Activated T-cell treated with anti-CD3 and anti-CD28 coated beads, Interleukin-2, amount 50 U/mL, for 72 hours (primary cell): ENCODE measurements at places on chromosomes 12 and 14. TPM values are rescaled to one million over a fixed set of nuclear protein-coding genes. Genes with fewer than 3 reads are reported as not detected.

The RNFT2 gene
- total RNA-seq, result 11.5 TPM

DNA sequence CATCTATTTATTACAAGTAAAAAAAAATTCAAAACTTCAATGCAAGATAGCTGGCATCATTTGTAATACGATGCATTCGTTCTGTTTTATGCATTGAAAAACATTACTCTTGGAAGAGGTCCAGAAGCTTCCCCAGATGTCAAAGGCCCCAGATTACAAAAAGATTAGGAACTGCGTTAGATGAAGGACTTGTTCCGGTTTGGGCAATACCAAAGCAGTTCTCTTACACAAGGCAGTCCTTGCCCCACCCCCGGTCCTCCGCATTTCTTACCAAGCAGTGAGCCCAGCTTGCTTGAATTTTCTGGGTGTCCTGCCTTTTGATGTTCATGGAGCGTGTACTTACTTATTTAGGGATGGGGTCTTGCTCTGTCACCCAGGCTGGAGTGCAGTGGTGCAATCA, 4.8 kb upstream of the HVCN1 start:
- no peak for DNase-seq

The CPSF2 gene
- 81.7 TPM for total RNA-seq

- DNase-seq, result no peak
These were observed 16.7 kb downstream of the SLCO1C1 start for GRCh38 chr12:20711846-20712245.

The OTOGL gene
- total RNA-seq, result not detected

- no peak for DNase-seq
These were observed 27.9 kb downstream of the BCL2L14 start for GRCh38 chr12:12098691-12099015.

The IQSEC3 gene
- total RNA-seq, result 0.10 TPM

DNA sequence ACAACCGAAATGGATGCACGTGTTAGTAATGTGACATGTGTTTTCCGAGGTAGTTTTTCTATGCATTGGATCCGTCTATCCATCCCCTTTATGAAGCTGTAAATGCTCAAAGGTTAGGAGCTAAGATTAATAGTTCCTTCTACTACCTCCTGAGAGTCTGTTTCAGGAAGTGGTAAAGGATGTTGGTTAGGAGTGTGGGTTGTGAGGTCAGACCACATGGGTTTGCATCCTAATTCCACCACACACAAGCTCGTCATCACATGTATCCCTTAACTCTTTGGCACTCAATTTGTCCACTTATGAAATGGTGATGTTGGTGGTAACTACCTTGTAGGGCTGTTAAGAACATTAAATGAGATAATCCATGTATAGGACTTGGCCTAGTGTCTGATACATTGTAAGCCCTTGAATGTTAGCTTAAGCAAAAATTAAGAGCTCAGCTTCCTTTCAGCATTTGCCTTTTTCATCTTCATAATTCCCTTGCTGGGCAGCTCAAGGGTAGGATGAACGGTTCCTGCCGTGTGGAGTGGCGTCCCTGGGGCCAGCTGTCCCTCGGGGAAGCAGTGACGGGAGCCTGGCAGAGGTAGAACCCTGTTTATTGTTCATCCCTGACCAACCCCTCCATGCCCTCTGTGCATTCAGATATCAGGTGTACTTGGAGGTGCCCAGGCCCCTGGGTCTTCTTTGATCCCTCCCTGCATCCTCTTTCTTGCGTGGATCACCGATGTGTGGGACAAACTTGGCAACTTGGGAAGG, 52.3 kb downstream of the TSPAN9 start:
- peak; percentile 31 for DNase-seq

The ANKRD33 gene
- total RNA-seq, result not detected

DNA sequence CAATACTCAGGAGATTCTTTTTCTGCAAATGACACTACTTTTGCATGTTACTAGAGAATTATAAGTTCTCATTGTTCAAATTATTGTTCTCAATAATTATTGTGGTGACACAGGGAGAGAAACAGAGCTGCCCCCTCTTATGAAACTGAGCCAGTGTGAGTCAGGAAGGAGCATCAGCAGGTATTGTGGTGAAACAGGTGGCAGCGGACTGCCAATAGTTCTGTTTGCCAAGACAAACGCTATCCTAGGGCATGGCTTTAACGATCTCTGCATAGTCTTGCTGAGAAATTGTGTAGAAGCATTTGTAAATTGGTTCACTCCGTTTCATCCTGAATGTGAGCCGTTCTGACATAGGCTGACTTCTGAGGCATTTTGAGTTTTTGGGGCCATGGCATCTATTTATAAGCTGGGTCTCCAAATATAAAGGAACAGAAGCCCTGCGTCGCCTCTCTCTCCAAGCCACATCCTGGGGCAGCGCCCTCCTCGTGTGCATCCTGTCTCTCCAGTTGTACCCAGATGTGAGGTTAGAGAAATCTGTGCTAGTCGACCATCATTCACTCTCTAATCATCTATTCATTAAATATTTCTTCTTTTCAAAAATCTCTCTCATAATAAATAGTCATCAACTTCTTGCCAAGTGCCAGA, 15.8 kb upstream of the PPP4R4 start:
- no peak for DNase-seq

The LRRC43 gene
- total RNA-seq, result 1.2 TPM

GRCh38 chr14:80607430-80608190, 333.9 kb downstream of the CEP128 start:
- no peak for DNase-seq

The MED13L gene
- total RNA-seq, result 72.8 TPM

The KLRF1 gene
- 0.72 TPM for total RNA-seq

GRCh38 chr12:25771041-25771440, 187.4 kb upstream of the RASSF8 start:
- DNase-seq, result no peak

GRCh38 chr12:52873513-52873831, 24.7 kb upstream of the KRT78 start:
- no peak for DNase-seq

DNA sequence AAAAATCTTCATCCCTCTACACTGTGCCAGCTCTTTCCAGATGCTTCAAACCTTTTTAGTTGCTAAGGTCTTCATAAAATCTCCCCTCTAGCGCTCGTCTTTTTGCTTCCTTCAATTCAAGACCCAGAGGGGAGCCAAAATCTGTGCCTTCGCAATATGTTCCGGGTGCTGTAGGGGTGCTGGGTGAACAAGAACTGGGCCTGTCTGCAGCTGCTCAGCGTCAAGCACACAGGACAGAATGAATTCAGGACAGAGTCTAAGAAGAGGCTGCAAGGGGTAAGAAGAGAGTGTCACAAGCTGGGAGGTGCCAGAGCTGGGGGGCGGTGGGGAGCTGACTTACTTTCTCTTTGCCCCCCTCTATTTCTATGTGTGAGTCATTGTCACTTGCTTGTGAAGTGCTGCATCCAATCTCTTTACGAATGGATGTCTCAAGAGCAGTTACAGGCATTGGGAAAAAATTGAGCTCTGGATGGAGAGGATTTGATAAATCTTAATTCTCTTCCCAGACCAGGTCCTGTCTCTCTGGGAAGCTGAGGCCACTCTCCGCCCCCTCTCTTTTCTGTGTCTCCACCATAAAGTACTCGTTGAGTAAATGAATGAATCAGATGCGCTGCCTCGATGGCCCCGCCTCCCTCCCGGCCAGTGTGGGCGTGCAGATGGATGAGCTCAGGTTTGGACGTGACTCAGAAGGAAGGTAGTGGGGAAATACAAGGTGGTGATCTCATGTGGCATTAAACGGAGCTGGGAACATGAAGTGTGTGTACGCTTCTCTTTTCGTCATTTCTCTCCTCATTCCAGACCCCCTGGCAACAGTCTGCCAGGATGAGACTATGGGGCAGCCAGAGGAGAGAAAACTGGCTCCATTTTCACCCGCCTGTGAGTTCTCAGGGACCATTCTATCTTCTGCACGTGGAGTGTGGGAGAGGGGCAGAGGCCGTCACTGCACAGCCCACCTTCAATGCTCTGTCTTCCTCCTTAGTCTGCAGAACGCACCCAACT, 91.3 kb downstream of the TSPAN9 start:
- peak; percentile 76 for DNase-seq

The ST8SIA1 gene
- 2.9 TPM for total RNA-seq

- DNase-seq, result peak; percentile 40
These were observed 42.8 kb downstream of the KDM2B start for GRCh38 chr12:121537814-121538698.

The KLHL33 gene
- 0.28 TPM for total RNA-seq

DNA sequence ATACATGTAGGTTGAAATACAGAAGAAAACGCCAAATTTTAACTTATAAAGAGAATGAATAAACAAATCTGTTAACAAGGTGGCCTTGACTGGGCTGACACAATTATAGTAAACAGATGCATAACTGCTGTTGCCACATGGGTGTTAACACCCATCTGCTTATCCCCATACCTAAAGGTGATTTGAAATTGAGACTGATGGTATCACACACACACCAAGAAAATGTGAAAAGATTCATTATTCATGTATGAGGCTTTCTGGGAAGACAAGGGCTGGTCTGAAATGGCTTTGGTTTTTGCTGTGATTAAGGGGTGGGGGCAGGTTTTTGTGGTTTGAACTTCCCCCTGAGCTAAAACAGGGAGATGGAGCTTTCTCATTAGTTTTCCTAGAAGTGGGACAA, 156.6 kb downstream of the SYT10 start:
- DNase-seq, result no peak

The PLEKHD1 gene
- 0.12 TPM for total RNA-seq

The RNU4-1 gene
- total RNA-seq, result 2,627 TPM

DNA sequence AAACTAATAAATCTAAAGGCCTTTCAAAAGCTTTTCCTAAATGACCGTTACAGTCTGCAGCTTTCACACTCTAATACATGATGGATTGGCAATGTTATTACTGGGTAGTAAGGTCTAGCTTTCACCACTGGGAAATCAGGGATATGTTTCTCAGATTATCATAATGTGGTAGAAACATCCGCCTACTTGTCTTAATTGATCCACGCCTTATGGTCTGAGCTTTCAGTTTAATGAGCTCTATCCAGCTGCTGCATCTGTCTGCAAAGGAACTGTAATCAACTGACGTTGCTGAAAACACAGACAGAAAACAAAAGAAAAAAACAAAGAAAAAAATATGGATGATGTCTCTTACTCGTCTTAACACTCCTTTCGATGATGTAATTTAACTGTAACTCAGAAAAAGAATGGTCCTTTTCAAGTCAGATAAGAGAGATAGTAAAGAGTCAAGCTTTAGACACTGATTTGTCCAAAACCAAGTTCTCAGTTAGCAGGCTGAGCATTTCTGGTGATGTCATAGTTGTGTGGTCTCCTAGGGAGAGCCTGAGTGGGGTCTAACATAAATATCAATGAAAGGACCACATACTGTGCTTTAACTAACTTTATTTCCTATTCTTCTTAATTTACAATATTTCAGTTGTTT, 85.9 kb downstream of the C2CD5 start:
- DNase-seq, result no peak

- no peak for DNase-seq
These were observed 117.9 kb downstream of the CAND1 start for GRCh38 chr12:67386869-67387565.

DNA sequence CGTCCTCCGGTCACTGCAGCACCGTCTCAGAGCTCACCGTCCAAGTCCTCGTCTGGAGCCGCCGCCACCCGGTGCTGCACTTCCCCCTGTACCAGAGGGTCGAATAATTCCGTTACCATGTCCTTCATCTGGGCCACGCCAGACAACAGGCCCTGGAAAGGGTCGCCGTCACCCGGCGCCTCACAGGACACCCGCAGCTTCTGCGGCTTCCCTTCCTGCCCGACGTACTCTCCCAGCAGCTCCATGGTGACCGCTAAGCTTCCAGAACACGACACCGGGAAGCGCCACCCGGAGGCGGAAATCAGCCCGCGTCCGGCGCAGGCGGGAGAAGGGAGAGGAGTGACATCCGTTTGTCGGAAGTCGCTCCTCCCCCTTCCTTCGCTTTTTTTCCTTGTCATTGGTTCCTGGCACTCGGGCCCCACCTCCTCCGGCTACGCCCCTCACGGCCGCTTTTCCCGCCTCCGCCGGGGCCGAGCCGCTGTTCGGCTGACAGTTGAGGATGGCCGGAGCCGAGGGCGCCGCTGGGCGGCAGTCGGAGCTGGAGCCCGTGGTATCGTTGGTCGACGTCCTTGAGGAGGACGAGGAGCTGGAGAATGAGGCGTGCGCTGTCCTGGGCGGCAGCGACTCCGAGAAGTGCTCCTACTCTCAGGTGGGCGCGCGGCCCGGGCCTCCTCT, at the start of the genes GON7 and UBR7:
TSS of gene GON7 (minus strand) at position 273 of the 675 bp plus-strand sequence. CDS start at position 245, 28 bp downstream.
TSS of gene UBR7 (plus strand) at position 464 of the 675 bp plus-strand sequence. CDS start at position 500, 36 bp downstream.
- peak; percentile 93 for DNase-seq

The OLR1 gene
- total RNA-seq, result not detected

The NYNRIN gene
- total RNA-seq, result 0.14 TPM

GRCh38 chr12:1611803-1612572, 17.0 kb upstream of the WNT5B start:
- DNase-seq, result no peak

- no peak for DNase-seq
These were observed 38.5 kb downstream of the SPTB start for GRCh38 chr14:64841121-64841651.

DNA sequence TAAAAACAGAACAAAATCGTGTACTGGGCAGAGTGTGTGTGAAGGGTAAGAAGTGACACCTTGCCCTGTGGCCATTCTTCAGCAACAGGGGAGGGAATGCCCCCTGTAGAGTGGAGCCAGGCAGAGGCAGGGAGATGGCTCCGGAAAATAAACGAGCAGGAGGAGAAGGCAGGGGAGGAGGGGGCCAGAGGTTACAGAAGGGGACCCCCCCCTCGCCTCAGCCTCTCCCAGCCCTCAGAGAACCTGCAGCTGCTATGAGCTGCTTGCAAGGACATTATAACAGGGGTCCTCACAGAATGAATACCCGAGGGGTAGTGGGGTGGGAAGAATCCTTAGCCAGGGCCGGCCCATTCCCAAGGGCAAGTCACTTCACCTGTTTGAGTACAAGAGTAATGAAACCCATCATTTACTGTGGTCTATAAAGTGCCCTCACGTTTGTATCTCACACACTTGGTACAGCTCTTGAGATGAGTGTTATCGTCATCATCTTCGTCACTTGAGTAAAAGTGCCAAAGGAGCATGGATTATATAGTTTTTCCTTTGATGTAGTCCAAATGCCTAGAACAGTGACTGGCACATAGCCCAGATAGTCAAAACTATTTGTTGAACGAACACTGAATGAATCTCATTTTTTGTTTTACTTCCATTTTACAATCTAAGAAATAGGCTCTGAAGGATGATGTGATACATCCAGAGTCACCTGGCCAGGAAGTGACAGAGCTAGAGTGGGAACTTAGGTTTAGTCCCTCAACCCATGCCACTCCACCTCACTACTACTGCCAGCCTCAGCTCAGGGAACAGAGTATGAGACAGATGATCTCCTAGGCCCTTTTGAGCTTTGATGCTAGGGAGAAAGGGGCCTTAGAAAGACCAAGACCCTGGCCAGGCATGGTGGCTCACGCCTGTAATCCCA, 14.5 kb downstream of the SCNN1A start:
- DNase-seq, result no peak

- DNase-seq, result no peak
These were observed 92.1 kb upstream of the BMP4 start for GRCh38 chr14:54048736-54049135.

The ATG101 gene
- total RNA-seq, result 52.6 TPM

The TAS2R46 gene
- total RNA-seq, result 0.72 TPM

The OR4L1 gene
- total RNA-seq, result not detected

DNA sequence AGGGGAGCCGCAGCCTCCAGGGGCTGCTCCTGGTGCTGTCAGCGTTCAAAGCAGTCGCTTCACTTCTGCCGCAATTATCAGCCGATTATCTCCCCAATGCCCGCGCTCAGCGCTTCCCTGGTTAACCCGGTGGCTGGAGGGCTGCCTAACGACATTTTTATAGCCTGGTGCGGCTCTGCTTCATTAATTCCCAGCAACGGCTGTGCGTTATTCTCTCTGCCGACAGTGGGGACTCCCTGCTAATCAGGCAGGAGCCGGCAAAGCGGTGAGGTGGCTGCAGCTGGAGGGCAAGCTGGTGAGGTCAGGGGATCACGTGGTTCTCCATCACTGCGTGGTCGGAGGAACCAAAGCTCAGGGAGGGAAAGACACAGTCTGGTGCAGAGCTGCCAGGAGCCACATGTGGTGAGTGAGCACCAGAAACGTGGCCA, 62.9 kb downstream of the GLRX5 start:
- DNase-seq, result peak; percentile 1
